ENCODE measurements at places on chromosomes 16 and 17. TPM values are rescaled to one million over a fixed set of nuclear protein-coding genes. Genes with fewer than 3 reads are reported as not detected.

Gene TCF25
- total RNA-seq = 165 TPM

Gene SMARCE1
- 102 TPM for total RNA-seq

Gene ENPP7
- total RNA-seq = not detected

Gene GPRC5B
- total RNA-seq = 11.5 TPM

Gene ATF7IP2
- 4.6 TPM for total RNA-seq

- no peak for ATAC-seq
These were observed 52.8 kb upstream of the SMIM36 start for GRCh38 chr17:55564081-55564480.

- ATAC-seq = no peak
These were observed 65.5 kb downstream of the PLD6 start for GRCh38 chr17:17140590-17140980.

- no peak for ATAC-seq
These were observed 205.4 kb downstream of the ANKFN1 start for GRCh38 chr17:56358651-56359050.

DNA sequence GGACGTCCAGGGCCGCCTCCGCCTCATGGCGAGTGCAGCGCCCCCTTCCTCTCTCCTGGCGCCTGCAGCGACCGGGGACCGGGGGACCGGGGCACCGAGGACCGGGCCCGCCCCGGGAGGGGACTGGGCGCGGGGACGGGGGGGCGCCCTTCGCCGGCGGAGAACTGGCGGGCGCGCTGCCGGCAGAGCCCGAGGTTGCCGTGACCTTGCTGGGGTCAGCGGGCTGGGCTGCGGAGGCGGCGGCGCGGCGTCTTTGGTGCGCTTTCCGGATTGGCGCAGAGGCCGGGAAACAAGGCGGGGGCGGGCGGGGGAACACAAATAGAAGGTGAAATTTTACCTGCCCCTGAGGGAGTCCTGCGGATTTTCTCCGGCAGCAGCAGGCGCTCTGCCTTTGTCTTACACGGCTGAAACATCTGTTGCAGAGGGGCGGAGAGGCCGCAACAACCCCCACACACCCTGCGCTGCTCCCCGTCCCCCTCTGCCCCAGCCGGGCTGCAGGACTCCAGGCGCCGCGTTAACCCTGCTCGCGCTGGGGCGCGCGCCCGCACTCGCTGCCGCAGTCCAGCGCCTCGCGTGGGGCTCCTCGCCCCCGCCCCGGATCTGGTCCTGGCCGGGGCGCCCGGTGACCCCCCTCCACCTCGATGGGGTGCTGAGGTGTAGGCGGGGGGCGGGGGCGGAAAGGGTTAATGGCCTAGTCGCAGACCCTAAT lies 53.5 kb downstream of the SREBF1 start:
- ATAC-seq = no peak

DNA sequence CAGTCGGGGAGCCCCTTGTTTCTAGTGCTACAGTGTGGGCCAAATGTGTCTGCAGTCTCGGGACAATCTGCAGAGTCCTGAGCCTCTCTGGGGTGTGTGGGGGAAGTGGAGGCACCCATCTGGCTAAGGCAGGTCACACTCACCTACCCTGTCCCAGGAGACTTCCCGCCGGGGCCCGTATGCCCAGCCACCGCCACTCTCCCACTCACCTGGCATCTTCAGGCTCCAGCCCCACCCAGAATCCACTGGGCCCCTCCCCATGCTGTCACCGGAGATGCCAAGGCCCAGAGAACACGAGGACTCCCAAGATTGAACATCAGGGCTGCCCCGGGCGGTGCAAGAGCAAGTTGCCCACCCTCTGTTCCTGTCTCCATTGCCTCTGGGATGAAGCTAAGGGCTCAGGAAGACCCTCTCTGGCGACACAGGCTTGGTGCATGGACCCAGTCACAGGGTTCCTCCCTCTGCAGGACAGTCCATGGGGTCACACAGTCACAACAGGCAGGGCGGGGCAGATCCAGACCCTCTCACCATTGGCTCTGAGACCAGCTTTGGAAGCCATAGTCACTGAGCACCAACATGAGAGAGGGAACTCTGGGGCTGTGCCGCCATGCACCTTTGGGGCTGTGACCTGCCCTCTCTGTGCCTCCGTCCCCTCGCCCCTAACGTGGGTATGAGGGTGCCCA lies 38.1 kb downstream of the SREBF1 start:
- no peak for ATAC-seq

GRCh38 chr16:24093049-24093448 lies 163.1 kb upstream of the CACNG3 start:
- no peak for ATAC-seq

GRCh38 chr16:55576384-55576783 lies 9.9 kb downstream of the CAPNS2 start:
- ATAC-seq = no peak

Measured in gastroesophageal sphincter (tissue), 4 donors.